ENCODE measurements at places on chromosomes 1 and 21.

- no peak for DNase-seq
These were observed 215.8 kb upstream of the JUN start for GRCh38 chr1:58999676-59000075.

DNA sequence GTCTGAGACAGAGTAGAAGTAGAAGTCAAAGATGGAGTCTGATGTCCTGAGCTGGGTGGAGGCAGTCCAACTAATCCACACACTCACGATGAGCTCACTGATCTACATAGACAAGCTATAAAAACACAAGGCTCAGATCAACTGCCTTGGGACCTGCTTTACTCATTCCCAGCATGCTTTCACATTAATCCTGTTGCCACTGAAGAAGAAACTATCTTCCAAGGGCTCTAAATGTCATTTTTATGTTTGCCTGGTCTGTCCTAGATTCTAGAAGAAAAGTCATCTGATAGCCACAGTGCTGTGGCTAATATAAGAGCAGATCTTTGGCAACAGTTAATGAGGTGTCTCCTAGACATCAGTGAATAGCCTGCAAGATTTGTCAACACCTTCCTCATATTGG is 522.7 kb downstream of the NUF2 start:
- no peak for DNase-seq

DNA sequence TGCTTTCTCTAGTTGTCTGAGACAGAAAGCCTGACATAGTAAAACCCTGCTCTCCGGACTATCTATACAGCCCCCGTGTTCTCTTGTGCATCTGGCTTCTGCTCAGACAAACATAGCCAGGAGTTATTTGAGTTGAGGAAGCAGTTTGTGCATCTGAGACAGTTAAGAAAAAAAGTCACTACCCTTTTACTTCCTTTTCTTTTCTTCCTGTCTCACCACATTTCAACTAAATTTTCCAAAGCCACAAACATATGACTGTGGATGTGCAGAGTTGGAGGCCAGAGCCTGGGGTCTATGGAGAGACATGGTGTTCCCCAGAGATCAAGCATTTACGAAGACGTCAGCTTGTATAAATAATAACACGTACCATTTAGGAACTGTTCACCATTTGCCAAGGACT is 158.5 kb upstream of the FGGY start:
- no peak for DNase-seq

DNA sequence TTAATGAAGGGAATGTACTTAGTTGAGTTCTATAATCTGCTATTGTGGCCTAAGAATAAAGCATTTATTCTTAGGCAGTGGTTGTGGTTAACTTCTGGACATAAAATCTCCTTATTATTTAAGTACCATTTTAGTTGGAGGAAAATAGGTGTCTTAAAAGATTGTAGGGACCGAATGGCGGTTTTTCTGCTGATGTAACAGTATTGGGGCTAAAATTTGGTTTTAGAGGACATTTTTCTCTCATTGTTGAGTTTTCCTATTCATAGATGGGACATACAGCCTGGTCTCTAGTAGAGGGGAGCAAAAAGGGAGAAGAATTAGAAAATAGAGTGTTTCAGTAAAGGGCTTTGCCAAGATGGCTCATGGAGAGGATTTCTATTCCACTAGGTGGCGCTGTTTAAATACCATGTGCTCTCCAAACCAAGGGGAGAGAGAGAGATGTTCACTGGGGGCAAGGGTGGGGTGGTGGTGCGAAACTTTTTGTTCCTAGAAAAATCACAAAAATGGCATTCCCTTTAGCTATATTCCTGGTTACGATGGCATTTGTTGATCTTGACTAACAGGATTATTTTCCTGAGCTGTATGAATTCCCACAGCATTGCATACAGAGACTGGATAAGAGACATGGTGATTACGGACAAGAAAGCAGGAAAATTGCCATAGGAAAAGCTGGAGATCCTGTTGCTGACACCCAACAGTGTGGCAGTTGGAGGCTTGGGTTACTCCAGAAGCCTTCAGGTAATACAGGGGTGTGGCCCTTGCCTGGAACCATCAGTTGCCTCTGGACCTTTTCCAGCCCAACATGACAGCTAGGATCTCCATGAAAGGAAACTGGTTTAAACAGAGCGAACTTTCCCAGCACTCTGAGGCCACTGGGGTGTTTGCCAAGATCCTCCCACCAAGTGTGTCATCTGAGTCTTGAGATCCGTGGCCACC is 18.2 kb upstream of the FCGR2A start:
- no peak for DNase-seq

DNA sequence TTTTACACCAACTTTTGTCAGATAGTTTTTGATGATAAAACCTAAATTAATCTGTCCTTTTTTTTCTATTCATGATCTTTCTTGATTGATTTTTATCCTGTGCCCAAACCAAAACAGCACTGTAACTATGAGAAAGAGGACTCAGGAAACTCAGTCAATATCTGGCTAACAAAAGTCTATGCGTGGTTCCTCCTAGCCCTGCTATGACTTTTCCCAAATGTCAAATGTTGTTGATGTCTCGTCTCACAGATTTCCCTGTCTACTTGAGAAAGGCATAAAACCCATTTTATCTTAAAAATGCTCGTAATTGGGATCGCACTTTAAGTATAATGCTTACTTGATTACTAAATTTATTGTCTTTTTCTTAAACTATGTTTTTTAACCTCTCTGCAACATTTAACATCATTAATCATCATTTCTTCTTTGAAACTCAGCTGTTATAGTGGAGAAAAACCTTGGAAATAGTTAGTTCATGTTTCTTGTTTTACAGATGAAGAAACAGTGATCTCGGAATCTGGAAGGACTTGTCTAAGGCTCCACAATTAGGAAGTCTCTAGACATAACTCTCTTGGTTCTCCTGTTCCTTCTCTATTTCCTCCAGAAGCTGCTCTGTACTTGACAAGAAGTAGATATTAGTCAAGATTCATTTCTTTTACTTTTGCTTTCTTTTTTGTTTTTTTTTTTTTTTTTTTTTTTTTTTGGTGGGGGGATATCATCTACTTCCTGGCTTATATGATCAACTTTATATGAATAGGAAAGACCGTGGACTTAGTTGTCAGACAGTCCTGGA is 26.2 kb upstream of the PTPRC start:
- no peak for DNase-seq

DNA sequence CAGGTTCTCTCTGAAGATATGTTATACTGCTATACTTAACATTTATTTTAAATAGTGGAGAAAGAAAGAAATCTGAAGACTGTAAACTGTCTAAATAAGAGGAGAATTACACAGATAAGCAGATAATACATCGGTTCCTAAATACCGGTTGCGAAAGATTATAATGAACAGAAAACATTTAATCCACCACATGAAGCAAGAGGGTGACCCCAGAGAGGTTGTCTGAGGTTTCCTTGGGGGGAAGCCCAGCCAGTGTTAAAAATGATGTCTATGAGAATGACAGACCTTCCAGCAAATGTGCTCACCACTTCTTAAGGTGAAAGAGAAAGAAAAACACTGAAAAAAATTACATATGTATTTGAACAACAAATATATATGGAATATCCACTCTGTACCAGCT is 356.4 kb upstream of the KAZN start:
- DNase-seq = no peak

- DNase-seq = no peak
These were observed 25.7 kb downstream of the SIM2 start for GRCh38 chr21:36724660-36725059.

- no peak for DNase-seq
These were observed 19.3 kb upstream of the KLHDC8A start for GRCh38 chr1:205375835-205376545.

GRCh38 chr1:26360807-26361604 is 7.1 kb upstream of the CRYBG2 start:
- no peak for DNase-seq

DNA sequence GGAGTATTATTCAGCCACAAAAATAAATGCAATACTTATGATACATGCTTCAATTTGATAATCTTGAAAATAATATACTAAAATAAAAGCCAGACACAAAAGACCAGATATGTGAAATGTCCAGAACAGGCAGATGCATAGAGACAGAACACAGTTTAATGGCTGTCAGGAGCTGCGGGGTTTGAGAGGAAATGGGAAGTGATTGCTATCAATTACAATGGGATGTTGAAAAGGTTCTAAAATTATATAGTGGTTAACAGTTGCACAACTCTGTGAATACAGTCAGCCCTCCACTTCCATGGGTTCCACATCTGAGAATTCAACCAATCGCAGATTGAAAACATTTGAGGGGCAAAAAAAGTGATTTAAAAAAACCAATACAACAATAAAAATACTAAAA is 54.0 kb downstream of the LTN1 start:
- DNase-seq = no peak

DNA sequence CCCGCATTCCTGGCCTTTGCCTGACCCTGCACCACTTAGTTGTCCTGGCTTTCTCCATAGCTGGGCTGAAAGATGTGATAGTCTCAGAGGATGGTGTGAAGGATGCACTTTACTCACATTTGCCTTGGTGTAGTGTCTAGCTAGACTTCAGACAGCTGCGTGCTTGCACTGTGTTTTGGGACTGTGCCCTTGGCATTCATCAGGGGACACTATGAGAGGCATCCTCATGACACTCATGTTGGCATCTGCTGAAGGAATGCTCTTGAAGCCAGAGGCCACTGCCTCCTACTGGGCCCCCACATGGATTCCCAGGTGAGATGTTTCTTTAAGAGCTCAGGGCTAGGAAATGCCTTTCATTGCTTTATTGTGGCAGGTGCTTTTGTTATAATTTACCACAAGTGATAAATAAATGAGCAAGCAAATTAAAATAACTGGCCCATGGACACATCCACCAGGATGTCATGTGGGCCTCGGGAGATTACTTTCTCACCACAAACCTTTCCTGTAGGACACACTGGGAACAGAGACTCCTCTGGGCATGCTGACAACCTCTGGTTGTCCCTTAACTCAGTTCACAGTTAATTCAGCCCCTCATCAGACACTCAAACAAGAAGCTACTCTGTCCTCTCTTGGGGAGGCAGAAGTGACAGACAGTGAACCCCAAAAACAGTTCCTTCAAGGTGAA is 99.4 kb upstream of the SPATA6 start:
- no peak for DNase-seq

- DNase-seq = no peak
These were observed 183.6 kb downstream of the SEC16B start for GRCh38 chr1:177786176-177786745.

- DNase-seq = no peak
These were observed 96.8 kb upstream of the BMP8A start for GRCh38 chr1:39394598-39394997.

GRCh38 chr1:222787729-222788128 is 27.1 kb upstream of the DISP1 start:
- DNase-seq = no peak

DNA sequence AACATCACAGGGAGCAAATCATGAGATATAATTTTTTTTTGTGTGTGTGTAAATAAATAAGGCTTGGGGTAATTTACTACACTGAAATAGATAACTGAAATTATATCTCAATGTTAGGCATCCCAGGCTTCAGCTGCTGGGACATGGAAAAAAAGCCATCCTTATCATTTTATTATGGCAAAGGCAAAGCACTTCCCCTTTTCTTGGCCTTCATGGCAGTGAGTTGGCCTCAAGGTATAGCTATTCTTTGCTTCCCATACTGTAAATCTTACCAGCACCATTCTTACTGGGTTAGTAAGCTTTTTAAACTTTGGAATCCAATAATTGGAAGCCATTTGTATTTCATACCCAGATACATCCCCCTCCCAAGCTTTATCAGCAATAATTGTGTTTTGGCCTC is 29.0 kb downstream of the RBM11 start:
- no peak for DNase-seq

DNA sequence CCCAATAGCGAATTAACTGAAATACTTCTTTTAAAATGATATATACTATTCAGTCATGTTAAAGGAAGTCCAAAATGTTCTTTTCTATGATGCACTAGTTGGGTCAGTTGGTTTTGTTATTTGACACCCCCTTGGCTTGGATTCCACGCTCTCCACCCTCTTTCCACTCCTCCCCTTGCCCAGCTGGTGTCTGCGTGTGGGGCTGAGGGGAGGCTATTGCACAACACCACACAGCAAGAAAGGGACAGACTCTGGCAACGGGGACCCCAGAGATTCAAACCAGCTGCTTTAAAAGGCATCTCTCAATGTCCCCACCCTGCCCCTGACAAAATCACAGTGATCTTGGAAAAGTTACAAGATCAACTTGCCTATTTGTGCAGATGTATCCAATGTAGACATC is 394.3 kb downstream of the TGFB2 start:
- DNase-seq = no peak

- DNase-seq = no peak
These were observed 125.7 kb upstream of the GADD45A start for GRCh38 chr1:67559222-67559700.

DNA sequence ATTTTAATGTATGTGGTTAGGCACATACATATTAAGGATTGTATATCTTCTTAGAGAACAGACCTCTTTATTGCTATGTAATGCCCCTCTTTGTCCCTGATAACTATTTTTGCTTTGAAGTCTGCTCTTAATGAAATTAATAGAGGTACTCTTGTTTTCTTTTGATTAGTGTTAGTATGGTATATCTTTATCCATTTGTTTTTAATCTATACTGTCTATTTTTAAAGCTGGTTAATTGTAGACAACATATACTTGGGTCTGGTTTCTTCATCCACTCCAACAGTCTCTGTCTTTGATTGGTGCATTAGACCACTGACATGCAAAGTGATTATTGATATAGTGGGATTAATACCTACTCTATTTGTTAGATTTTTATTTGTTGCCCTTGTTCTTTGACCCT is 36.0 kb downstream of the LEPR start:
- DNase-seq = no peak

DNA sequence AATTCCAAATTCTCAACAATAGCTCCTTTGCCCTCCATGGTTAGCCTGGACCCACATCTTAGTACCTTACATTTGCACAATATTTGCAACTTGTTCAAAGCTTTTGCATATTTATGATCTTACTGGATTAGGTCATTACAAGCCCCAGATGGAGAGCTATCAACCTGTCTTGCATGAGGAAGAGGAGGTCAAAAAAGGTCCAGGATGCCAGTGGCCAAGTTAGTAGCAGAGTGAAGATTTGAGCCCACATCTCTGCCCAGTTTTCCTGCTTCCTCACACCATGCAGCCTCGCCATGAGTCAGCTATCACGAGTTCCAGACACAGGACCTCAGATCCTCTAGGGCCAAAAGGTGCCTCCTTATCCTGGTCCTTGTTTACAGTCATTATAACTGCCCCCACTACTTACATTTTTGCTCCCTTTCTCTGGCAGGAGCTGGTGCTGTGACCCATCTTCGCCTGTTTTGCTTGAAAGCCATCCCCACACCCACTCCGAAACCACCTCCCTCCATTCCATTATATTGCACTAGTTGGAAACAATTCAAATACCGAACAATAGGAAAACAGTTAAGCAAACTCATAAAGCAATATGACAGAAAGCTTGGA is 5.0 kb upstream of the AHCYL1 start:
- DNase-seq = no peak

- no peak for DNase-seq
These were observed 6.9 kb upstream of the DENND1B start for GRCh38 chr1:197781968-197782721.

GRCh38 chr1:190373705-190374336 is 103.8 kb downstream of the BRINP3 start:
- no peak for DNase-seq

DNA sequence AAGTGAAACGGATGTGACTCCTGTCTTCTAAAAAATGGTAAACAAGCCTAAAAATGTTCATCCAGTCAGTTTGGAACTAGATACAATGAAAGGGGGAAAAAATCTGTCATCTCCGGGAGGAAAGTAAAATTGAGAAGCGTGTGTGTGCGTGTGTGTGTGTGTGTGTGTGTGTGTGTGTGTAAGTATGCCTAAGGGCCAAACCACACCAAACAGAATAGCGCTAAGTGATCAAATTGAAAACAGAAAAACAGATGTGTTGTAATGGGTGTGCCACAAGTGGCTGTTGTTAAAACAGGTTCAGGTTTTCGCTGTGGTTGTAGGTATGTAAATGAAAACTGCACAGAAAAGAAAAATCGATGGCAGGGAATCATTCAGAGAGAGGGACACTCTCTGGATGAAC is 106.7 kb downstream of the RNF220 start:
- DNase-seq = no peak

All from cortex of kidney (tissue), 1 donor.